ENCODE measurements at places on chromosomes 11 and 22.

DNA sequence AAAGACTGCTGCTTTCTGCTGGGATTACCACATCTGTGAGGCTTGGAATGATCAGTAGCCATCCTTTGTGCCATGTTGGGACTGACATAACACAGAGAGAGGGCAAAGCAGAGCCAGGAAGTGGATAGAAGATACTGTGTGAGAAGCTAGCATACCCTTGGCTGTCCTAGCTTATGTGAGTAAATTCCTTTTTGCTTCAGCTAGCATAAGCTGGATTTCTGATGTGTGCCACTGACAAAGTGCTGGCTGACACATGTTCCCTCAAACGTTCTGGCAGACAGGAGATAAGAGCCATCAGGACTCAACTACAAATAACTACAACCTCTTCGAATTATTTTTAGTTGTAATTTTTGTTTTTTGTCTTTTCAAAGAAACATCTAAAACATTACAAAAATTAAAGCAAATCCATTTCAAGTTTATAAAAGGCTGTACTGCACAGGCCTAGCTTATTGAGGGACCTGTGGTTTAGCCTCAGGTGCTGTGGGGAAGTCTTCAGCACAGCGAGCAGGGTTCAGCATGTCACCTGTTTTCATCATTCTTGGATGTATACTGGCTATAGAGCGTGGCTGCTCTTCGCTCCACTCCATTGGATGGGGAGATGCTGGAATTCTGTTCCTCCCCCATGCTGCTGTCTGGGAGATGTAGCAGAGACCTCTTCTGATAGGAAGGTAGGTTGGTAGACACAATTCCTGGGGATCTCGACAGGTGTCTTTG lies 120.9 kb downstream of the SWAP70 start:
- DNase-seq = no peak

DNA sequence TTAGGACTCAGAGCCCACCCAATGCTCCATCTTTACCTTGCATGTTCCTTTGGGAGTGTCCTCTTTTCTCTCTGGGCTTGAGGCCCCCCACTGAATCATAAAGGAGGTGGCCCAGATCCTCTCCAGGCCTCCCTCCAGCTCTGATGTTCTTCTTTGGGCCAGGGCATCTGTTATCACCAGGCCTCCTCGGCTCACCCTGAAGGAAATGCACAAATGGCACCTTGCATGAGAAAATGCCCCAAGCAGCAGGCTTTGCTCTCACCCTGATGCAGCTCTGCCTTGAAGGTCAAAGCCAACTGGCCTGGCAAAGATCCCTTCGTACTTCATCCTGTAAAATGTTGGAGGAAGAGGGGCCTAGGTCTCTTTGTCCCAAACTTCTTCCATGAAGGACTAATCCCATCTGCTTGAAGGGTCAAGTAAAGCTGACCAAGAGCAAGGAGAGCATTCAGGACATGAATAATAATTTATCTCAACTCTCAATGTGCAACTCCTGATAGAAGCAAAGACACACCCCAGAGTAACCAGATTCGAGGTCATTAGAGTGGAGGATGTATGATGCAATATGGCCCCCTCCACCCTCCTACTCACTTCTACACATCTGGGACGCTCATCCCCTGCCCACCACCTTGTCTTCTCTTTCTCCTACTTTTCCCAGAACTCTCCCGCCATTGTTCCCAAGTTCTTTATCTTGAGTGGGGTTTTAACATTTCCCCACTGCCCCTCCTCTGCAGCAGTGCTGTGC lies 9.5 kb downstream of the APOL6 start:
- DNase-seq = no peak

- DNase-seq = no peak
These were observed 12.1 kb downstream of the DUSP18 start for GRCh38 chr22:30655532-30655931.

DNA sequence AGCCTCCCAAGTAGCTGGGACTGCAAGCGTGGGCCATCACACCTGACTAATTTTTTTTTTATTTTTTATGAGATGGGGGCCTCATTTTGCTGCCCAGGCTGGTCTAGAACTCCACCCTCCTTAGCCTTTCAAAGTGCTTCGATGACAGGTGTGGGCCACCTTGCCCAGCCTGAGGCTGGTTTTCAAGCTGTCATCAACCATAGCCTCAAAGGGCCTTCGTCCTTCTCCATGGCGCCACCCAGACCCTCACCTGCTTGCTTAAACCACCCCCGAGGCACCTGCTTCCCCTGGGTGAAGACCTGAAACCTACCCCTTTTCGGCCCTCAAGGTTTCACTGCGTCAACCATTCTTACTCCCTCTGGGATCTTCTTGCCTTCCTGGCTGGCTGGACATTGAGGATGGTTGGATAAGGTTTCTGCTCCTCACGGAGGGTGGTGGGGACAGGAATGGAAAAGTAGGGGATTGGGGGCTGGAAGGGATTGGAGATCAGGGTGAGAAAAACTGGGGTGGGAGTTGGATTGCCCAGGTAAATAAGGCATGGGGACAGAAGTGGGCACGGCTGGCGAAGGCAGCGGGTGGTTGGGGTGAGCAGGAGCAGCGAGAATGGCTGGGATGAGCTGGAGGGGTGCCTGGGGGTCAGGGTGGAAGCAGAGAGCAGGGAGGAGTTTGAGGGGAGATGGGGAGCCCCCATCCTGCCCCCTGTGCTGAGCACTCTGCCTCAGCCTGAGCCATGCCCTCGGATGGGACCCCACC lies 2.8 kb upstream of the ACR start:
- no peak for DNase-seq

- DNase-seq = no peak
These were observed 15.4 kb downstream of the SHANK2 start for GRCh38 chr11:71236836-71237475.

- peak; percentile 33 for DNase-seq
These were observed 258.9 kb downstream of the BUD13 start for GRCh38 chr11:116513894-116514293.

DNA sequence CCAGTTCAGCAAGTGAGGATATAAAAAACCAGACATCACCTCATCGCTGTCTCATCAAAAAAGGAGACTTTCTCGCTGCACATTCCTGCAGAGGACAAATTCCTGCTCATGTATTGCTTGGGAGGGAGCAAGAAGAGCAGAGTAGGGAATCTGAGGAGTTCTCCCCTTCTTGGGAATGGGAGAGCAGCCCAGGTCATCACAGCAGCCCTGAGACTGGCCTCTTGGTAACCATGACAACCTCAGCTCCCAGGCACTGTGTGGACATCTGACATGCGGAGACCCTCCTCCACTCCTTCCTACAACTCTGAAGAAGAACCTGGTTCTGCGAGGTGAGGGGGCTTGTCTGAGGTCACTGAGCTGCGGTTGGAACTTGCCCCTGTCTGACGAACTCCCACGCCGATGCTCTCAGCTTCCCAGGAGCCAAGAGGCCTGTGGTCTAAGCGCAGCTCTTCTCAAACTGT lies 17.9 kb downstream of the RFPL1 start:
- DNase-seq = no peak

DNA sequence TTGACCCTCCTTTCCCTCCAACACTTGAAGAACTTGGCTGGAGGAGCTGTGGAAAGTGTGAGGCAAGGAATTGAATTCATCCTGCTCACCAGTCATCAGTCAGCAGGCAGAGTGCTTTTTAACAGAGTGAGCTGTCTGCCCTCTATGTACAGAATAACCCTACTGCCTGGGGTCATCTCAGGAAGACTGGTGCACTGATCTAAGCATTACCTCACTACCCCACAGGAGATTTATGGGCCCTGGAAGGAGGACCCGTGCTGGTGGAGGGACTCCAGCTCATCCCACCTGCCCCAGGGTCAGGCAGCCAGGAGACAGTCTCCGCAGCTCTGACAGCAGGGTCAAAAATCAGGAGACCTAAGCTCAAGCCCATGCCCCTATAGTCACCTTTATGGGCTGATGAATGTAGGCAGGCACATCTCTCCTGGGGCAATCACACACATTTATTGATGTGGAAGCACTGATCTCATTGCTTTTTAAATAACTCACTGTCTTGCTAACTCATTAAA lies 270.8 kb upstream of the SESN3 start:
- DNase-seq = no peak

GRCh38 chr11:108368134-108368533 lies 99.2 kb downstream of the C11orf65 start:
- DNase-seq = no peak

- DNase-seq = no peak
These were observed 102.4 kb downstream of the PRMT3 start for GRCh38 chr11:20489948-20490347.

GRCh38 chr22:42814215-42814614 lies 42.9 kb downstream of the ARFGAP3 start:
- DNase-seq = no peak

GRCh38 chr11:115377882-115378296 lies 126.3 kb downstream of the CADM1 start:
- no peak for DNase-seq

- no peak for DNase-seq
These were observed 27.6 kb downstream of the BCR start for GRCh38 chr22:23207729-23208393.

DNA sequence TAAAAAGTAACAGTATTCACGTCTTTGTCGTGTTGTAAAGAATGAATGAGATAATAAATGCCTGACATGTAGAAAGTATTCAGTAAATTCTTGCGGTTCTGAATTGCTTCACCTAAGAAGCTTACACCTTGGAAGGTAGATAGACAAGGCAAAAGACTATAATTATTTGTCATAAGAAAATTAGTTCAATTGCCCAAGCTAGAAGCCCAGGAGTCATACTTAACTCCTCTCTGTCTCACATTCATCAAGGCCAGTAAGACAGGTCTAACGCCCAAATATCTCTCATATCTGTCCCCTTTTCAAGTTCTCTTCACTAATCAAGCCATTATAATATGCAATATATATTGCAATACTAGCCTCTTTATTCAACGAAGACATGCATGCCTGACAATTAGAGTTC lies 87.7 kb upstream of the AMOTL1 start:
- no peak for DNase-seq

DNA sequence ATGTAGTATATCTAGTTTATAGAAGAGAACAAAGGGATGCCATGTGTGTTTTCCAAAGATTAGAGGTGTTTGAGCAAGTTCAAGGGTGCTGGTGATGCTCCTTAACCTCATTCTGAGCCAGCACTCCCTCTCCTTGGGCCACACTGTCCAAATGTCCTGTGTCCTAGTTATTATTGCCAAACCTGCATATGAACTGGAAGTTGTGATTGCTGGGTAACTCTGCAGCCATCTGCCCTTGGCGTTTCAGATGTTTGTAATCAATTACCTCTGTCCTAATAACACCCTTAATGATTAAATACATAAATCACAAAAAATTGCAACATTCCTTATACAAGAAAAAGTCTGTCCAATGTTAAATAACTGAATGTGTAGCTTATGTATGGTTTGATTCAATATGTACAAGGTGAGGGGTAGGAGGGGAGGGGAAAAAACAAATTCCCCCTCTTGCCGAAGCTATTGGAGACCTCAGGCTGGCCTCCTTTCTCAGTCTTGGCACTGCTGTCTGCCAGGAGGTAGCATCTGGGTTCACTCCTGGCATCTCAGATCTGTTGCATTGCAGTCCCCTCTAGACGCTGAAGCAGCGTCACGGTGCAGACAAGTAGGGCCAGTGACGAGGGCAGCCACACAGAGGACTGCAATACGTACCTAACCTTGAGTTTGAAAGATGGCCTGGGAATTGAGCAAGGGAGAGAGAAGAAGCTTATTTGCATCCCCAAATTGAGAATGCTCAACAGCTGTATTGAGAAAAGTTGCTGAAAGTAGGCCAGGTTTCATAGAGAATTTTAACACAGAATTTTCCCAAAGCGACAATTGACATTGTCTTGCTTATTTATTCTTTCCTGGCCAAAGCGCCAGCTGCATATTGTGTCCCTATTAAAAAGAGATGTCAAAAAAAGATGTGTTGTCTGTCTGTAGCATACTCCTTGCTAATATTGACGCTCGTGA lies 89.6 kb upstream of the ARHGAP32 start:
- DNase-seq = no peak

DNA sequence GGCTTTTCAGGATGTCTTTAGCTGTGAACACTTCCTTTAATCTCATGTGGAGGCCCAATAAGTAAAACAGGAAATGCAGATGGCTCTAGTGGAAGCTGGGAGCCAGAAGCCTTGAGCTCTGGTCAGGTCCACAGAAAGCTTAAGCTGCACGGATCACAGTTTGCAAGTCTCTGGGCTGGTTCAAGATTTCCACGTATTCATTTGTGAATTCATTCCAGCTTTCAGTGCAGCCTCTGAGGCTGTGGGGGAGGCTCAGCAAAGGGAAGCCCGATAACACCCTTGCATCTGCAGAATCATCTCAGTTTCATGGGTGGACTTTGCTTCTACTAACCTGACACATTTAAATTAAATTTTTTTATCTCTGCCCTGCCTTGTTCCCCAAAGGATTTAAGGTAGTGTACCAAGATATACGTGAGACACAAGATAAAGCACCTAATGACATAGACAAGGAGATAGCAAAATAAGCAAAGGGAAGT lies 65.6 kb downstream of the ISX start:
- no peak for DNase-seq

GRCh38 chr11:119065369-119065768 lies 2.2 kb upstream of the VPS11 start:
- DNase-seq = peak; percentile 52

- DNase-seq = no peak
These were observed 19.6 kb downstream of the ACER3 start for GRCh38 chr11:76880314-76880713.

GRCh38 chr11:65918211-65919140 lies at the start of gene C11orf68:
TSS of gene C11orf68 (minus strand) at chr11:65919062. CDS start at chr11:65919031, 31 bp downstream.
- no peak for DNase-seq

DNA sequence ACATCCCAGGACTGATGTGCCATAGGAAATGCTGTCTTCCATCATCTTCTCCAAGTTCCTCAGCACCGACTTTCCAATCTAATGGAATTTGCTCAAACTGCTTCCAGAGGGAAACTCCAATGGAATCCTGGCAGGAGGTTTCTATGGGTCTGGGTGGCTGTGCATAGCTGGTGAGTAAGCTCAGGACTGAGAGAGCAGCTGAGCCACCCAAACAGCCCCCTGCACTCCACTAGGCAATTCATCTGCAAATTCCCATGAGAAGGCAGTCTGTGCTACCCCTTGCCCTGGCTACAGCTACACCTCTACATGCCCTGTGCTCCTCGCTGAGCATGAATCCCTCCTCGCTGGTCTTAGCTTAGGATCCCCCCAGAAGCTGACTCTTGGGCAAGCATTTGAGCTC lies 127.9 kb upstream of the CSNK2A3 start:
- no peak for DNase-seq

DNA sequence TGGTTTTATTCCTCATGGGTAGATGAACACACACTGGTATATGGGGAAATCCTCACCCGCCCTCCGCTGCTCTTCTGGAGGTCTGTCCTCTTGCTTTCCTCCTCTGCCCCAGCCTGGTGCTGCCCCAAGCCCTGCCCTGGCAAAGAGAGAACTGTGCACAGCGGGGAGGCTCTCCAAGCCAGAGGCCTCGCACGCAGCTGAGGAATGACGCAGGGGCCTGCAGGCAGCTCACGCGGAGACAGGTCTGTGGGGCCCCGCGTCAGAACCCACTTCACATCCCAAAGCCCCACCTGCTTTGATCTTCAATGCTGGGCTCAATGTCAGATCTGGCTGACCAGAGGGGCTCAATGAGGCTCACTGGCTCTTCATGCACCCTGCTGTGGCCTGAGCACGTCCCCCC lies 10.0 kb downstream of the GATD1 start:
- DNase-seq = no peak

- DNase-seq = peak; percentile 30
These were observed 18.1 kb upstream of the BDNF start for GRCh38 chr11:27718346-27718862.

- DNase-seq = no peak
These were observed 1.3 kb upstream of the CD82 start for GRCh38 chr11:44564166-44564565.

- no peak for DNase-seq
These were observed 40.9 kb downstream of the RNF141 start for GRCh38 chr11:10499874-10500601.

Data from BE2C (cell line).